ENCODE measurements at places on chromosomes 1 and 21.

GRCh38 chr1:3116150-3116510 lies 47.1 kb downstream of the PRDM16 start:
- no peak for DNase-seq

- no peak for DNase-seq
Measured at GRCh38 chr1:41475859-41476567, 8.5 kb downstream of the EDN2 start.

GRCh38 chr1:24584171-24584647 lies 28.3 kb downstream of the NCMAP start:
- DNase-seq, result no peak

DNA sequence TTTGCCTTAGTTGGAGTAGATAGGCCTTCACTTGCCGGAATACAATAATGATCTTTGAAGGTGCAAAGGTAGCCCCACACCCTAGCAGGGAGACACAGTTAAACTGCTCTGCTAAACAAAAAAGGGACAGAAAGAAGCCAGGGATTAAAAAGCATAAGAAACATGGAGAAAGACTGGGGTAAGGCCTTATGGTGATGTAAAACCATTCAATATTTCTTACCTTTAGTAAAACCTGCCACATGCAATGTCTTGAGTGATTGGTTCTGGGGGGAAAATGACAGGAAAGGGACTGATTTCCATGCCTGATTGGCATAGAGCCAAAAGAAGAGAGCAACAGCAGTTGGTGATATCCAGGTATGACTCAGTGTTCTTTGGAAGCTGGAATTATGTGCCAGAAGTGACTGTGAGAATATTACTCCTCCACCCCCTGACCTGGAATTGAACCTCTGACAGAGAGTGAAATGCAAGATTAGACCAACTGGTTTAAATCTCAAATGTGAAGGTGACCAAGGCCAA lies 8.1 kb downstream of the DNASE2B start:
- no peak for DNase-seq

- DNase-seq, result no peak
Measured at GRCh38 chr1:147551036-147551435, 9.7 kb downstream of the BCL9 start.

GRCh38 chr1:207034998-207035397 lies 2.4 kb upstream of the C1orf116 start:
- no peak for DNase-seq

- no peak for DNase-seq
Measured at GRCh38 chr21:41422546-41423304, 3.3 kb upstream of the MX1 start.

GRCh38 chr21:22145545-22145944 lies 1147.3 kb downstream of the NCAM2 start:
- DNase-seq, result no peak

GRCh38 chr1:115925467-115925866 lies 50.8 kb upstream of the SLC22A15 start:
- DNase-seq, result no peak

- DNase-seq, result no peak
Measured at GRCh38 chr21:43295066-43295958, 126.5 kb downstream of the CRYAA start.

DNA sequence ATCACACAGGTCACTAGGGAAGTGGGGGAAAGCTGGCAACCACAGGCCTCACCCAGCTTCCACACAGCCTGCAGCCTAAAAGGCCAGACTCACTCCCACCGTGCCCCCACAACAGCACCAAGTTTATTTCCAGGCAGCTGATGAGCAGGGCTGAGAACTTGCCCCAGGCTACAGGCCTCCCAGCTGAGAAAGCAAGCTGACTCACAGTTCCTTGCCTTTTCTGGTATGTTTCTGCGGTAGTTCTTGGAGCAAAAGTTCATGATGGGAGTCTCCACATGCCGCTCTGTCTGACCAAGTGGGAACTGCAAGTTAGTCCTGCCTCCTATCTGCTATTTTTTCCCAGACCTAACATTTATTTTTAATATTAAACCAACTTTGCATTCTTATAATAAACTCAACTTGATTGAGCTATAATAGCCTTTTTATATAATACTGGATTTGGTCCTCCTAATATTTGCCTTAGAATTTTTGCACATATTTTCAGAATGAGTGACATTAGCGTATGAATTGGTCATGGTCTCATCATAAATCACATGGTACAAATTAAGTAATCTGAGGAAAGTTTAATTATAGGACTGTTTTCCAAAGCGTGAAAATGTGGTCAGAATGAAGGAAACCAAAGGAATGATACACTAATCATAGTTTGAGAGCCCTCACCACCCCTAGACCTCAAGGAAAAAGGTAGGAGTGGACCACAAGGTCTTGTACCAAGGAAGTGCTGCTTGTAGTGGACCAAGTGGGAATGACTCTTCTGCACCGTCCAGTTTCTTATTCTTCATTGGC lies 30.7 kb downstream of the RPAP2 start:
- no peak for DNase-seq

- DNase-seq, result no peak
Measured at GRCh38 chr1:6950001-6950765, 164.9 kb downstream of the CAMTA1 start.

DNA sequence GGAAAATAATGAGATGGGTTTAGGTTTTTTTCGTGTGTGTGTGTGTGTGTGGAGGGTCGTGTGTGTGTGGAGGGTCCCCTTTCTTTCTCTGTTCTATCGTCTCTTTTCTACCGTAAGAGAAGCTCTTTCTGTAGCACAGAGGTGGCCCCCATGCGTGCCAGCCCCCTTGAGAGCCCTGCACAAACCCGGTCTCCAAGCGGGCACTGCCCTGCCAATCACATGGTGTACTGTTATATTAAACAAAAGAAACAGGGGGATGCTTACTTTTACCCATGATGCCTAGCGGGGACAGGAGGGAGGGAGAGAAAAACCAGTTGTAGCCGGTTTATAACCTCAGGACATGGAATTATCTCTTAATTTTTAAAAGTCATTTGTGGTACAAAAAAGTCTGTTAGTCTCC lies 41.0 kb downstream of the GATAD2B start:
- no peak for DNase-seq

GRCh38 chr1:234708700-234709395 lies 98.9 kb upstream of the IRF2BP2 start:
- DNase-seq, result no peak

DNA sequence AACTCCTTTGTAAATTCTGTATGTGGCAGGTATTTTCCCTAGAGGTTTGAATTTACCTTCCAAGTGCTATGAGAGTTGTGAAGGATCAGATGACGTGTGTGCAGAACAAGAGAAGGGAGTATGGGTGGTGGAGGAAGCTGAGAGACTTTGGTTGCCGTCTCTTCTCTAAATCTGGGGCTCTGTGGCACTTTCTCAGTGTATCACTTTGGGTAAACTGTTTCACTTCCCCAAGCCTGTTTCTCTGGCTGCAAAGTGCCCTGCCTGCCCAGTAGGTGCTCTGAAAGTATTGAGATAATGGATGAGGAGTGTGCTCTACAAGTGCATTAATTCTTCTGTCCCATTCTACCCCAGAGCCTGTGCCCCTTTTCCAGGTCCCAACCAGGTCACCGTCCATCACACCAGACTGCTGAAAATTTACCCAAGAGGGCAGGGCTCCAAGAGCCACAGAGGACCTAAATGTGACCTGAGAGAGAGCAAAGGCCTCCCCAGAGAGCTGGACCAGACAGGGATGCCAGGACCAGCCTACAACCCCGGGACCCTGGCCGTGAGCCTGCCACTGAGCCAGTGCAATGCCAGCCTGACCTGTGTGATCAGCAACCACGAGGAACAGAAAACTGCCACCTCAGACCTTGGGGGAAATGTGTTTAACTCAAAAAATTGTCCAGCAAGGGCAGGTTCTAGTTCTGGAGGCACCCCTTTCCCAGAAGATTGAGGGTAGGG lies 131.6 kb upstream of the ETV3 start:
- DNase-seq, result no peak

- DNase-seq, result peak; percentile 40
Measured at GRCh38 chr1:53860967-53861411, 22.9 kb upstream of the NDC1 start.

DNA sequence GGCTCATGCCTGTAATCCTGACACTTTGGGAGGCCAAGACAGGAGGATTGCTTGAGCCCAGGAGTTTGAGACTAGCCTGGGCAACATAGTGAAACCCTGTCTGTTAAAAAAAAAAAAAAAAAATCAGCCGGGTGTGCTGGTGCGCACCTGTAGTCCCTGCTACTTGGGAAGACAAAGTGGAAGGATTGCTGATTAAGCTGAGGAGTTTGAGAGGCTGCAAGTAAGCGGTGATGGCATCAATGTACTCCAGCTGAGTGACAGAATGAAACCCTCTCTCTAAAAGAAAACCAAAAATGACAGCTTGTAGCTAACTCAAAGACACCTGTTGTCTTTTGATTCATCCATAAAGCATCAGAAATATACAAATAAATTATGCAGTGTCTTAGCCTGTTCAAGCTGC lies 31.8 kb downstream of the SIPA1L2 start:
- DNase-seq, result no peak

DNA sequence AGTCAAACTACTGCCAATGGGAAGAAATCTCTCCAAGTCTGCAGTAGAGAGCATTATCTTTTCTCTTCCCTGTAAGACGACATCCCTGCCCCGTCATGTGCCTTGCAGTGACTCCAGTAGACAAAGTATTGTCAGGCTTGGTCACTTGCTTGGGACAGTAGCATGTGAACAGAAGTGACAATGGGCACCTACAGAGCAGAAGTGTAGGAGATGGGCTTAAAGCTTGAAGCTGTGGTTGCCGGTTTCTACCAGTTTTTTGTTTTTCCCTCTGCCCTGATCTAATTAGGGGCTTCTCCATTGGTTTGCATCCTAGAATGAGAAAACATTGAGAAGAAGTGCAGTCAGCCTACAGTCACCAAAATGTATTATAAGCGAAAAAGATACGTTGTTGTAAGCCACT lies 12.7 kb downstream of the F3 start:
- DNase-seq, result no peak

- no peak for DNase-seq
Measured at GRCh38 chr1:161427733-161428516, 60.2 kb upstream of the CFAP126 start.

DNA sequence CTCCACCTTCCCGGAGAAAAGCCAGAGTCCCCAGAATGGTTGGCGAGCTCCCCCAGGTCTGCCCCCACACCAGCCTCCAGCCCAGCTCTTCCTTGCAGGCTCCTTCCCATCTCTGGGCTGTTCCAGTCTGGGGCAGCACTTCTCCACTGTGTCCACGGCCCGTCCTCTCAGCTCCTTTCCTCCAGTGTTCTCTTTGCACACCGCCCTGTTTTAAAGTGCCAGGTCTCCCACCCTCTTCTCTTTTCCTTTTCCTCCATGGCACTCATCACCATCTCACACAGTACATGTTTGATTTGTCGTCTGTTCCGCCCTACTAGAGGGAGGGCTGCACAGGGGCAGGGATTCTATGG lies 6.1 kb upstream of the PCSK9 start:
- DNase-seq, result no peak

GRCh38 chr1:169161496-169162194 lies 55.2 kb downstream of the ATP1B1 start:
- no peak for DNase-seq

DNA sequence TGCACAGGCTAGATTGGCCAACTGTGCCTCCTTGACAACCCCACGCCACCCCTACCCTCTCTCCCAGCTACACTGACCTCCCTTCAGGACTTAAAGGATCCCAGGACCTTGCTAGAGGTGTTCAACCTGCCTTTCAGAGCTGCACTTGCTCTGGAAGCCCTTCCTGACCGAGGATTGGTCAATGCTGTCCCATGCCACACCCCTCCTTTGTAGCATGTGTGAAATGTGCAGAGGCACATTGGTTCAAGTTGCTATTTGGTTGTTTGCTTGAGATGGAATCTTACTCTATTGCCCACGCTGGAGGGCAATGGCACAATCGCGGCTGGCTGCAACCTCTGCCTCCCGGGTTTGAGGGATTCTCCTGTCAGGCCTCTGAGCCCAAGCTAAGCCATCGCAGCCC lies 21.8 kb downstream of the ACTA1 start:
- DNase-seq, result no peak

DNA sequence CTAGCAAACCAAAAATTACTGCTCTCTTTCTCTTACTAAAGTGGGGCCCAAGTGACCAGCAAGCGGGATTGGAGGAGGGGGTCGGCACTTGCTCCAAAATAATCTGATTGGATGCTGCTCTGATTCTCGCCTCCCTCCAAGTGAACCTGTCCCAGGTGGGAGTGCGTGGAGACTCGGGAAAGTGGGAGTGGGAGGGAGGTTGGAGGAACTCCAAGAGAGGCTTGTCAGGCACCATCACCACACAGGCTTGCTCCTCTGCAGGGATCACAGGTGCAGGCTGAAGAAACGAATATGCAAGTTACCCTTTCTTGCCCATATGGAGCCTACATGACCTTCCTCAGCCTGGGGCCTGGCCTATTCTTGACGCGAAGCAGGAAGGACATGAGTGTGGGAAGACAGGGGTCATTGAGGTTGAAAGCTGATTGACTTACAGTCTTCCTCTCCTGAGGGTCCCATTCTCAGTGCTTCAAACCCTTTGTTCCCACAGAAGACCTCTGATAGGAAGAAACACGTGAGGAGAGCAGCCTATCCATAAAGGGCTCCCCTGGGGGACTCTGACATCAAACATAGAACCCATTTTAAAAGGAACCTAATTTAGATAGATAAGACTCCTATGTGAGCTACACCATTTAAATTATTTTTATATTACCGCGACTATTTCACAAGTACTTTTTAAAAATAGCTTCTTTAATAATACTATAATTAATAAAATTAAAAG lies 14.2 kb downstream of the RGS8 start:
- DNase-seq, result no peak

- DNase-seq, result no peak
Measured at GRCh38 chr21:32320726-32321125, 22.1 kb downstream of the MRAP start.

GRCh38 chr1:117284399-117285215 lies 73.9 kb upstream of the VTCN1 start:
- no peak for DNase-seq

- DNase-seq, result no peak
Measured at GRCh38 chr1:151346082-151346768, 827 bp downstream of the RFX5 start.

- DNase-seq, result no peak
Measured at GRCh38 chr1:10672343-10673050, 123.9 kb downstream of the CASZ1 start.

GRCh38 chr1:28601696-28602095 lies 9.6 kb downstream of the RAB42 start:
- no peak for DNase-seq

- DNase-seq, result peak; percentile 31
Measured at GRCh38 chr1:6603238-6603914, 707 bp upstream of the KLHL21 start.

DNA sequence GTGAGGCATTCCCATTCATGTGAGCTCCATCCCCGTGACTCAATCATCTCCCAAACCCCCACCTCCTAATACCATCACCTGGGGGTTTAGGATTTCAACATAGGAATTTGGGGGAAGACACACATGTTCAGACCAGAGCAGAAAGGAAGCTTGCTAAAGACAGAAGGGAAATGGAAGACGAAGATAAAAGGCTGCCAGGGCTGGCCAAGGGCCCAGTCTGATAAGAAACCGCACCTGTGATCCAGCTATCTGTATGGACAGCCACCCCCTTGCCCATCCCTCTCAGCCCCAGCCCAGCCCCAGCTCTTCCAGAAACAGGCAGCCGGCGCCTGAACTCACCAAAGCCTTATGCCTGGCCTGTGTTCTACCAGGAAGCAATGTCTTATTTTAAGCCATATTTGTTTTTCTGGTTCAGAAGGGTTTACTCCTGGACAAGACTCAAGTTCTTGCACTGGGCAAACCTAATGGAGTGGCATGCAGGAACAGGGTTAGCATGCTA lies 198.4 kb upstream of the VAMP3 start:
- DNase-seq, result no peak
